Stimulated activated CD8-positive, alpha-beta memory T cell treated with anti-CD3 and anti-CD28 coated beads, Interleukin-15, amount 100 ng/mL, for 24 hours (primary cell): ENCODE measurements at places on chromosomes 4 and X.

GRCh38 chr4:93791570-93792195 lies 36.9 kb upstream of the ATOH1 start:
- no peak for DNase-seq

DNA sequence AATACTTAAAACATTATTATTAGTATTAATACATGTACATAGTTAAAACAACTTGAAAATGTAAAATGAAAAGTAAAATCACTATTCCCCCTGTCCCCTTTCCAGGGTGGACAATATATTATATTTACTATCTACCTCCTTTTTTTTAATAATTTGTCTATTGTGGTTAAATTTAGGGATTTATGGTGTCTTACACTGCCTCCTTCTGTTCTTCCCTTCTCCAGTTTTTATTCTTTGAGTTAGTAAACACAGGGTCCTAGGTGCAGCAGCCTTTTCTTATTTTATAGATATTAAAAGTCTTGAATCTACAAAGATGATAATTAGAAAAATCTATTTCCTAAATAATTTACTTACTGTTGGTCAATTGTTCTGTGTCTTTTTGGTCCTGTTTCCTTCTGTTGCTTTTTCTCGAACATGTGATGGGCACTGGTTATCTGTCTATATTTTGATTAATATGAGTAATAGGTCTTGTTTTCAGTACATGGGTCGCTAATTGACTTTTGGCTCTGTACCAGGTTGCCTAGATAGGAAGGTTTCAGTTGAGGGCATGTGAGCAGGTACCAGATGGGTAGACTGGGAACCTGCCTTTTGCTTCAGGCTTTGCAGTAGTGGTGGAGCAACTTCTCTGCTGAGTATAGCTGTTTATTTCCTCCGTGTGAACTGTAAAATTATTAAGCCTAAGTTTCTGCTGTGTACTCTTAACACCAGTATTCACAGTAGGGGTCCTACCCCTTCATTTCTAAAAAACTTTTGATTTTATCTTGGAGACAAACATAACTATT lies 1.1 kb downstream of the NUDT9 start:
- DNase-seq: no peak

DNA sequence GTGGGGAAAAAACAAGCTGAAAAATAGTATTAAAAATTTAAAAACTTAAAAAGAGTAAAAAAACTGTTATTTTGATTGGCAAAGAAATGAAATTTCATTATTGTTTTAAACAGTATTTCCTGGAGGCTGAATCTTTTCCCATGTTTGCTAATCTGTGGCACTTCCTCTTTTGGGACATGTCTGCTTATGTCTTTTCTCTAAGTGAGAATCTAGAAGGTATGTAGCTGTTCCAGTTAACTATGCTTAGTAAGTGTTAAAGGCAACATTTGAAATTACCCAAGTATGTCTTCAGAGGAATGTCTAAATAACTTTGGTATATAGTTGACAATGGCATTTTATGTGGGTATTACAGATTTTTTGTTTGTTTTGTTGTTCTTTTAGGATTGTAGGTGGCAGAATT lies 81.6 kb upstream of the TBC1D9 start:
- DNase-seq: no peak

DNA sequence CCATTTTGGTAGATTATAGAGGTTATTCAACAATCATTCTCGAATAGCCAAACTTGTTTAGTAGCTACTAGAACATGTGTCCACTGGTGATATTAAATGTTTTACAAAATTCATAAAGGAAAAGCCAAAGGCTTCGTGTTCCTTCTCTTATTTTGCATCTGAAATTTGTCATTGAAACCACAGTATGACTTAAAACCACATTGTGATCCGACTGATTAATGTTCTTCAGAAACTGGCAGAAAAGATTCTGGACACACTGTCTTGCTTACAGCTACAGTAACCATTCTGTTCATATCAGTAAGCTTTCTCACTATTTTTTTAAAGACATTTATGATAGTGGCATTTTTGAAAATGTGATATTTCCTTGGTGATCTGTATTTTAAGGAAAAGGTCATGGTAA lies 2.6 kb upstream of the SMARCA1 start:
- no peak for DNase-seq
